GDM1 (cell line): ENCODE measurements at places on chromosomes 11 and 22.

- no peak for DNase-seq
These were observed 27.9 kb downstream of the YPEL1 start for GRCh38 chr22:21707677-21708076.

DNA sequence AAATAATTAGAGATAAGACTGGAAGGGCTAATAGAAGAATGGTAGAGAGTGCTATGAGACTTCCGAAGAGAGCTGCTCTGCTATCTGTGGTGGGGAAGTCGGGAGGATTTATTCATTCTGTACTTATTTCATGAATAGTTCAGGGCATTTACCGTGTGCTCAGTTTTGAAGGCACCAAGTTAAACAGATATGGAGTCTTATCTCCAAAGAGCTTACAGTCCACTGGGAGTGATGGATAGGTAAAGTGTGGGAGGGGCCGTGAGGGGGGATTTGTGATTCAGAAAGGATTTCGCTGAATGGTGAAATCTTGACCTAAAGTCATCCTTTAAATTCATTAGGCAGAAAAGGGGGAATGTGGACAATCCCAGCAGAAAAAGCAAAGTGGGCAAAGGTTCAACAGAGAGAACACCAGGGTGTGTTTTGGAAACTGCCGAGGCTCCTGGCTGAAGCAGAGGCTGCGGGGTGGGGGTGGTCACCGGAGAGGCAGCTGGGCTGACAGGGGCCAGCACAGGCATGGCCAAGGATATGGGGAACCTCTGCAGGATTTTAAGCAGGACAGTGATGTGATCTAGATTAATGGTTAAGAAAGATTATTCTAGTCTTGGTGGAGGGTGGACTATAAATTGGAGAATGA lies 91.2 kb downstream of the UBASH3B start:
- DNase-seq, result no peak

DNA sequence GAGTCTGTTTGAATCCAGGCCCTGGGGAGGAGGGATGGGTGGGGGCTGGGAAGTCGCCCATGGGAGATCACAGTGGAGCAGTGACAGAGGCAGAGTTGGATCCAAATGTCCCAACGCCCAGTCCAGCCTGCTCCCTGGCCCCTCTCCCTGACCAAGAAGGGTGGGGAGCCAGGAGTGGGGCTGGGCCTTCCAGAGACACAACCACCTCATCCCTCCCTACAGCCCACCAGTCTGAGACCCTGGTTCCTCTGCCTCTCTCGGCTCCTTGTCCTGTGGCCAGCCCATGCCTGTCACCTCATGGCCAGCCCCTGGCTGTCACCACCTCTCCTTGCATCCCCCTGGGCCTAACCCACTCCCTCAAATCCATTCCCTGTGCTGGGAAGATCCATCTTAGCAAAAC lies 71.2 kb upstream of the PRR5 start:
- no peak for DNase-seq

DNA sequence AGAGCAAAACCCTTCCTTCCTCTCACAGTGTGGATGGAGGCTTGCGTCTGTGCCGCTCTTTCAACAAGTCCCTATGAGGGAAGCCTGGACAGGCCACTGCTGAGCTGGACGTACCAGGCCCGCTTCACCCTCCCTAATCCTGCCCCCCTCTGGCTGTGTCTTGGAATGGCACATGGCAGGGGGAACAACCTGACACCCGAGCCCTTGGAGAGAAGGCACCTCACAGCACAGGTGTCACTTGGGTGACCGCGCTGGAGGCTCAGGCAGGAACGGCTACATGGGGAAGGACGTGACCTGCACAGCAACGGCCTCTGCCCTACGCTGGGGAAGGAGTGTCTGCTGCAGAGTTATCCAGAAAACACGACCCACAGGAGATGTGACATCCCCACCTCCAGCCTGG lies 11.0 kb downstream of the CARS1 start:
- no peak for DNase-seq

DNA sequence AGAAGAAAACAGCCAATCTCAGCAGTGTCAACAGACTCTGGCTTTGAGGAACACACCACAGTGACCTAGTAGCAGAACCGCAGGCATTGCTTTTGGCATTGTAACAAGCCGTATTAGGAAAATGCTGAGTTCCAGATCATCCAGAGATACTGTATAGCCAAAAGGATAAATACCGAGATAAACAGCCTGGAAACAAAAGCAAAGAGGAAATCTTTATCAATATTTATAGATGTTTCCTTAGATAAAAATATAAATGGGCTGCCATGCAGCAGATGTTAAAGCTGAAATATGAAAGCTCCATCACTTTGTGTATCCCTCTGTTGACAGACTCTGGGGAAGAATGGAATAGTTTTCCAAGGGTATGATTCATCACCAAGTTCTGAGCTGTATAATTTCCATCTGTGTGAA lies 98.9 kb upstream of the TP53AIP1 start:
- DNase-seq, result no peak

- DNase-seq, result no peak
These were observed 248.8 kb downstream of the RAB38 start for GRCh38 chr11:87926250-87926970.

- DNase-seq, result no peak
These were observed 546.0 kb downstream of the BRD1 start for GRCh38 chr22:49281467-49282340.

DNA sequence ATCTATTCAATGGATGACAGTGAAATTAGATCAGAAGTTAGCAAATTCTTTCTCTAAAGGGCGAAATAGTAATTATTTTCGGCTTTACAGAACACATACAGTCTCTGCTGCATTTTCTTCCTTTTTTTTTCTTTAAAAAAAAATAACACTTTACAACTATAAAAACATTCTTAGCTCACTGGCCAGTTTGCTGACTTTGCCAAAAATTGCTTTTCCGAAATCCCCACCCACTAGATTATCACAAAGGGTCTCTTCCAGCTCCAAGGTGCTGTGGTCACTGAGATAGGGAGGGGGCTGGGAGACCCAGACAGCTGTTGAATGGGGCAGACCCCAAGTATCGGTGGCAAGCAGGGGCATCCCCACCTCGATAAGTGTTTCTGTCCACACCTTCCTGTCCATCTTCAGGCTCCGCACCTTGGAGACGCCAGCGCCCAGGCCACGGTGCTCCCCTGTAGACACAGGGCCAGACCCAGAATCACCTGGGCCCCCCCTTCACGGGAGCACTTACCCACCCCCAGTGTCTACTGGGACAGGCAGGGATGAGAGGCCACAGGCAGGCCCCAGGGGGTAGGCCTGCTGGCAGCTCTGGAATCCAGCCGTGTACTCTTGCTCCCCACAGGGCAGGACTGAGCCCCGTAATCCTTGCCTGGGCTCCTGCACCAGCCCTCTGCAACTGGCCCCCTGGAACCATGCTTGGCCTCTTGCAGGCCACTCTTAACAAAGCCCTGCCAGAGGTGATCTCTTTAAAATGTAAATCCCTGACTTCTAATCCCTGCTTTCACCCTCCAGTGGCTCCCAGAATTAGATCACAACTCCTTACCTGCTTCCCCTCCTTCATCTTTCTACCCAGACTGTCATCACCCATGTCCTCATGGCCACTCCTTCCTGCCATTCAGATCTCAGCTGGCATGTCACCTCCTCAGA lies 31.5 kb upstream of the PDE2A start:
- DNase-seq, result no peak

DNA sequence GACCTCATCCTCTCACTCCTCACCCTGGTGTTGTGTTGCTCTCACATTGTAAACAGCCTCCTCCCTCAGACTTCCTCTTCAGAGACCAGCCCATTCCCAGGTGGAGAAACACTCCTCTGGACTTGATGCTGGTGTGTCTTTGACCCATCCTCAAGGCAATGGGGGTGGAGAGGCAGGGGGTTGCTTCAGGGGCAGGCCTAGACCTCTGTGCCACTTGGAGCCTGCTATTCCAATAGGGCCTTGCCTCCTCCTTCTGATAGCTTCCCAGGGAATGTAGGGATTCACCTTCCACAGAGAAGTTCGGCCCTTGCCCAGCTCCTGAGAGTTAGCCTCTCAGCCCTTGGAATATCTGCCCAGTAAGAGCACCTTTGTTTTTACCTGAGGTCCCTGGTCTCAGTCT lies 606.6 kb upstream of the CADM1 start:
- DNase-seq, result no peak

DNA sequence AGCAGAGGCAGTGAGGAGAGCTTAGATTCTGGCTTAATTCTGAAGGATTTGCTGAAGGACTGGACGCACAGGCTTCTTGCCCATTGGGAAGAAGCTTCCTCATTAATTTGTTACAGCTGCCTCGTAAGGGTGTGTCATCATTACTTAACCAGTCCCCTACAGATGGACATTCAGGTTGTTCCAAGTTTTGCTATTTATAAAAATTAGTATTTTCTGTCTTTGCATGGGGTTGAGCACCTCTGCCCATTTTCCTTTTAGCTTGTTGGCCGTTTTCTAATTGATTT lies 38.1 kb downstream of the CAPN1 start:
- DNase-seq, result no peak

- DNase-seq, result no peak
These were observed 171.8 kb downstream of the DSCAML1 start for GRCh38 chr11:117625237-117625636.

GRCh38 chr22:26563022-26563421 lies 26.9 kb downstream of the TPST2 start:
- DNase-seq, result no peak

GRCh38 chr11:118657238-118657637 lies 22.2 kb downstream of the TREH start:
- DNase-seq, result no peak

DNA sequence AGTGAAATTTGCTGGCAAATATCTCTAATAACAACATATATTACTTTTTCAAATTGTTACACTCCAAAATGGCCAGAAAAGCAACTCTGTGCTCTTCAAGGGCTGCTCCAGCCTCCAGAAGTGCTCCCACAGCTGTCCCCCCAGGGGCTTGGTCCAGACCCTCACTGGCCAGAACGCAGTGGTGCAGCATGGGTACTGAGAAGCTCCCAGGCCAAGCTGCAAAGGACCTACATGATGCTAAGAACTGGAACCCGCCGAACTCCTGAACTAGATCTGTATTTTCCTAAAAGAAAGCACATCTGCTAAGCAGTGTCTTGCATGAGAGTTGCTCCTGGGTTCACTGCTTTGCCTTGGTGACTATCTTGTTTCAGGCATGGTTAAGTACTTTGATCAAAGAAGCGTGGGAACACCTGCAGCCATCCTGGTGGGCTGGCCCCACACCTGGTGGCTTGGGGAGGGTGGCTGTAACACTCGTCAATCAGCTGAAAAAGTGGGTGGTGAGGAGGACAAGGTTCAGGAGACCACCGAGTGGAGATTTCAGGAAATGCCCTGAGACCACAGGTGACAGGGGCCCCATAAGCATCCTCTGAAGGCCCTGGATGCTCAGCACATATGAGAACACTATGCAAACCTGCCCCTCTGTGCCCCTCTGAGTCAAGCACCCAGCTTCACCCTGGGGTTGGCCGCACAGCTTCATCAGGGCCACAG lies 72.7 kb upstream of the PITPNB start:
- DNase-seq, result no peak

- DNase-seq, result no peak
These were observed 17.7 kb upstream of the SMIM35 start for GRCh38 chr11:118104491-118104890.

GRCh38 chr22:19607192-19608002 lies 83.2 kb upstream of the CLDN5 start:
- no peak for DNase-seq

DNA sequence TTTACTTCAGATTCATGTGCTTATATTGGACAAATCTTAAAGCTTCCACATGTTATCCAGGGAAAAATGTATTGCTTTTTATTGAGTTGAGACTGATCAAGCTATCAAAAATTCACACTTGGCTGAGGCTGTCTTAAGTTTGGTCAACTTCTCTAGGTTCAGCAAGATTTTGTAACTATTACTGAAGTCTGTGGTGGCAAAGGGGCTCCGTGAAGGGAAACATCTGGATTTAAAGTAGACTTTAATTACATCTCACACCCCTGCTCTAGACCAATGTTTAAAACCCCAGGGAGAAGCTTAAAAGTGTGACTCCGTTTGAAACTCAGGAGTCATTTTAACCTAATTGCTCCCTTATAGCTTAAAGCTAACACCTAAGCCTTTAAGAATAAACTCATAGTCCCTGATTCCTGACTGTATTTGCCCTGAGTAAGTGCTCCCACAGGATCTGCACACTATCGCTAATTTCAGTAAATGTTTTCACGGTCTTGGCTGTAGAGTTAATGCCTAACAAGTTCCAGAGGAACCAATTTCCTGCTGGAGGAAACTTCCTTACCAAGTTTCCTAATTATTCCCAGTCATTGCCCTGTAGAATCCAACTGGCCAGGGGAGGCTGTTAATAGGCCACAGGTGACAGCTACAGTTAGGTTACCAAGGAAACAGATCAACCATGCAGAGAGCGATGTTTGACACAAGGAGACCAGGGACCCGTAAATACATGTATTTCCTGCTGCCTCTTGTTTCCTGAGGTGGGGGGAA lies 40.5 kb downstream of the OR10A6 start:
- DNase-seq, result no peak

- DNase-seq, result no peak
These were observed 76.0 kb downstream of the MRTFA start for GRCh38 chr22:40560551-40560950.

GRCh38 chr11:14622223-14622954 lies 21.2 kb upstream of the PDE3B start:
- DNase-seq, result no peak

GRCh38 chr22:24402460-24403192 lies 24.8 kb upstream of the ADORA2A start:
- DNase-seq, result no peak

DNA sequence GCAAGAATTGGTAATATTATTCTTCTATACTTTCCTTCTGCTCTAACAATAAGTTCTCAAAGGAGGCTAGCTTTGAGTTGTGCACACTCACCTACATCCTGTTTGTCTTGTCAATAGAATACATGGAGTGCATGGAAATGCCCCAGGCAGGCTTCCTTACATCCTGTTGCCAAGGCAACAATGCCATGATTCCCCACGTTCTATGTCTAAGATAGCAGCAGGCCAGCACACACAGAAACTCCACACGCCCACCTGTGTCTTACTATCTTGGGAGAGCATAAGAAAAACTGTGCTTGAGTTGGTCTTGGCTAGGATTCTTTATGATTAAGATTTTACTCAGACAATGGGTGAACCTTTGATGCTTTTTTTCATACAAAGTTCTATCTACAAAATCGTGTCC lies 379.2 kb downstream of the AASDHPPT start:
- no peak for DNase-seq

DNA sequence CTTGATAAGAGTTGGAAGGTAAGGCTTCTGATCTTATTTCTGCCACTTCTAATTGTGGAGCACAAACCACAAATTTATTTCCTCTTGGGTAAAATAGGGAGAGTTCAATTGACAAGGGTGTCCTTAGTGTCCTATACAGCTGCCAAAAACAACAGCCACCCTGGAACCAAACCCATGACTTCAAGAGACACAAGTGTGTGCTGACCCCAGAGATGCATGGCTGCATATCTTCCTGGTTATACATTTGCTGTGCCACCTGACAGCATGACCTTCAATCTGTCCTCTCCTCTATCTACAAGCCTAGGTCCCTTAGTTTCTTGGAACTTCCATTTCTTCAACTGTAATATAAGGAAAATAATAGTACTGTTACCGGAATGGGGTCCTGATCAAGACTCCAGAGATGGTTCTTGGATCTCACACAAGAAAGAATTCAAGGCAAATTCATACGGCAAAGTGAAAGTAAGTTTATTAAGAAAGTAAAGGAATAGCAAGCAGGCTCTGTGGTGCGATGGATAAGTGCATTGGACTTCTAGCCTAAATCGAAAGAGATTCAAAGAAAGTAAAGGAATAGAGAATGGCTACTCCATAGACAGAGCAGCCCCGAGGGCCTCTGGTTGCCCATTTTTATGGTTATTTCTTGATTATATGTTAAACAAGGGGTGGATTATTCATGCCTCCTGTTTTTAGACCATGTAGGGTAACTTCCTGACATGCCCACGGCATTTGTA lies 15.5 kb upstream of the TMEM123 start:
- DNase-seq, result no peak

GRCh38 chr22:35526333-35526979 lies 14.2 kb upstream of the RASD2 start:
- DNase-seq, result no peak
